HuH-7 (cell line): ENCODE measurements at places on chromosomes 1 and 21.
A peak's percentile ranks its signal among the peaks of the same experiment; 100 is the strongest.

GRCh38 chr1:208803011-208803811 lies 559.0 kb upstream of the PLXNA2 start:
- no peak for DNase-seq

DNA sequence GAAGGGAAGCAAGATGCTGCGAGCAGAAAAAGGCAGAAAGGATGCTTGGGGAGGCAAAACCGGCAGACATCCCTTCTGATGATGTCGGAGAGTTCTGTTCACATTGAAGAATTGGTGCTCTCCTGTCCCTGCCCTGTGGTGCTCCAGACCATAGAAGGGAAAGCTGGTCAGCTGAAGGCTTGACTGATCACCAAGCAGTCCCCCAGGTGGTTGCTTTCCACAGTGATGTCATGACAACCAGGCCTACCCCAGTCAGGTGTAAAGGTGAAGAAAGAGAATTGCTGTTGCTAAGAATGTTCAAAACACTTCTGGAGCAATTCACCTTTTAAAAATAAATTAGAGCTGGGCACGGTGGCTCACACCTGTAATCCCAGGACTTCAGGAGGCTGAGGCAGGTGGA lies 59.5 kb downstream of the OPTC start:
- DNase-seq, result no peak

- no peak for DNase-seq
These were observed 11.4 kb downstream of the EMC1 start for GRCh38 chr1:19239876-19240275.

- no peak for DNase-seq
These were observed 125.6 kb downstream of the KCNN3 start for GRCh38 chr1:154744352-154745035.

DNA sequence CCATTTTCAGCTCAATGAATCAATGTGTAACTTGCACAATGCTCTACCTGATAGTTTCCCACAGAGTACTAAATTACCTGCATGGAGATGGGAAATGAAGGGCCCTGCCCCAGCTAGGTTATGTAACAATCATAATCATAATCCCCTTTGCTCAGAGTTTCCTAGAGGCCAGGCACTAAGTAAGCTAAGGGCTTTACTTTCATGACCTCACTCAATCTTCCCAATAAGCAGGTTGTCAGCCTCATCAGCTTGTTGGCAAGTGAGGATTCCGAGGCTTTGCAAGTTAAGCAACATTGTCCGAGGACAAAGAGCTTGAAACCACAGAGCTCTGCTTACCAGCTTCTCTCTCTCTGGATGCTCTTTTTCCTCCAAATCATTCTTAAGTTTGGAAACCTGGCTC lies 64.1 kb upstream of the NTPCR start:
- DNase-seq, result no peak

- DNase-seq, result no peak
These were observed 642 bp upstream of the CREG1 start for GRCh38 chr1:167554028-167554779.

DNA sequence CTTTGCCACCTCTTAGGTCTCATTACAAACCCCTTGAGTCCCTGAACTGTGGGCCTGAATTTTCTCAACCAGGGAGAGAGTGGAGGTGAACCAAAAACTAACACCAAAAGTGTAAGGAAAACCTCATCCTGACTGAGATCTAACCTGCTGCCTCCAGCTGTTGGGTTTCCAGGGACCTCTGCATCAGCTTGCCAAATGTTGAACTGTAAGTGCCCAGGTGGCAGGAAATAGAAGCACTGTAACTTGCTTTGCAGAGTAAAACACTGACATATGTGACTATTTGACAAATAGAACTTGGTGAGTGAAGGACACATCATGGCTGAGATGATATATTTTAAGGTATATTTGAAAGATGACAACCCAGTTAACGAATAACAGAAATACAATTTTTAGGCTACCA lies 48.4 kb upstream of the NR5A2 start:
- DNase-seq, result no peak

DNA sequence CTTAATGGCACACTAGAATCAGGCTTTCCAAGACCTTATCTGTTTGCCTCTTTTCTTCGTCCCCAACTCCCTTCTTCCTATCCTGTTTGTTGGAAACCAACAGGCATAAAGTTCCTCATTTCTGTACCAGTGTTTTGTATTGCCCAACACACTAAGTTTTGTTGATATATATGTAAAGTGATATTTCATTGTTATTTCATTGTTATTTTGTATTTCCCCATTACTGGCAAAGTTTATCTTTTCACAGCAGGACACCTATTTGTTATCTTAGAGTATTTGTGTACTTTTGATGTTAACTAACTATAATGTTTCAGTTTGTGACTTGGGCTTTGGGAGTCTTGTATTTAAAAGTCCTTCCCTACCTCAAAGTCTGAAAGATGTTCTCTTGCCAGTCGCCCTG lies 27.1 kb downstream of the FAM20B start:
- no peak for DNase-seq

DNA sequence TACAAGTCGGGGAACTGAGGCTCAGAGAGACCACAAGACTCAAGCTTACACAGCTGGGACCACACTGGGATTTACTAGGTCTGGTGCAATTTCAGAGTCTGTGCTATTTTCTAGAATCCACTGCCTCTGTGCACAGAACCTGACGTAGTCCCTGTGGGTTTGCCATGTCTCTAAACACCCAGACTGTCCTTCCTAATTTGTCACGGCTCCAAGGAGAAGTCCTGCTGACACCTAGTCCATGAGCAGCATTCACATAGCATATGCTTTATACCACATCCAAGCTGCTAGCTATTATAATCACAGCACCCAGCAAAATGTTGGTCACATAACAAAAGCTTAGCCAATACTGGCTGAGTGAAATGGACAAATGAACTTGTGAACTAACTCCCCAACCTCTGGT lies 79.0 kb upstream of the HMGB4 start:
- no peak for DNase-seq

DNA sequence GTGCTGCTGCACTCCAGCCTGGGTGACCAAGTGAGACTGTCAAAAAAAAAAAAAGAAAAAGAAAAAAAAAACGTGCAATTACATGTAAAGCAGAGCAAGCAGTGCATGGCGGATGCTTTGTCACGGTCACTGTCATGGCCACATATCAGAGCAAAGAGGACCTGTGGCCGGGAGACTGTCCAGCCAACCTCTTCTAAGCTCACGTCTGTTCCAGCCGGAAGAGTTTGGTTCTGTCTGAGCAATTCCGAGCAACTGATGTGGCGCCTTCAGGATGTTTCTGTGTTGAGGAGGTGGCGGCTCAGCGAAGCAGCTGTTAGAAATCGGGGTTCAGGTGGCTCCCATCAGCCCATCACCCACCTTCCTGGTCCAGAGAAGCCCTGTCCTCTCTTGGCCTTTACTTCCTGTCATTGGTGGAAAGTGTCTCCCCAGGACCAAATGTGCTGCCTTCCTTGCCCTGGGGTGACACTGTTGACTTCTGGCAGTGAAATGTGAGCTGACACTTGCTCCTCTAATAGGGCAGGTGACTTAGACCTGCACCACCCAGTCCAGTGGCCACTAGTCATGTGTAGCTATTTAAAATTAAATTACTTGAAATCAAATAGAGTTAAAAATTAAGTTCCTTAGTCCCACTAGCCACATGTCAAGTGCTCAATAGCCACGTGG lies 59.9 kb downstream of the ARHGEF10L start:
- no peak for DNase-seq

DNA sequence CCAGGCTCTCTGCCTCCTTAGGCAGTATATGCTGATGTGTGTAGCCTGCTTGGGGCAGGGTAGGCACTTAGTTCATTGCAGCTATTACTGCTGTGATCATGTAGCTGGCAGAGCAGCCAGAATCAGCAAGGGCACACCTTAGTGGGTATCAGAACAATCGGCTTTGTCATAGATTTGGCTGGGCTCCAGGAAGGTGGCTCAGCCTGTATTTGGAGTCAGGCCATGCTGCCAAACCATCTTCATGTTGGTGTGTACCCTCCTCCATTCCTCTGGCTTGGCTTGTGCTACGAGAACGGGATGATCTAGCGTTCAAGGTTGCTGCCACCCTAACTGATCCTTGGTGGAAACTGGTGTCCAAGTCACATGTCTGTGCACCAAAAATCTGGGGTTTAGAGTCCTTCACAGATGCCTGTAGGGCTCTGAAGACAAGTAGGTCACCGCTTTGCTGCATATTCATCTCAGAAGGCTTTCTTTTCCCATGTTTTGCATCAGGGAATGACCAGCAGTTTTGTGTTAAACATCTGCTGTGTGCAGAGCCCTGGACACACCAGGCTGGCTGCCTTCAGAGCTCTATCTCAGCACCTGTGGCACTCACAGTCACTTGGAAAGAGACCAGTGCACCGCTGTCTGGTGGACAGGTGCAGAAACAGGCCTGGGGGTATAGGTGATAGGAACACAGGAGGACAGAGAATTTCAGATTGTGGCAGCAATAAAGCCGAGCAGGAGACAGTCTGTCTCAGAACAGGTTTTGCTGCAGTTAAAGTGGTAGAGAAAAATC lies 23.7 kb downstream of the VANGL1 start:
- no peak for DNase-seq

GRCh38 chr1:175840787-175841186 lies 97.4 kb upstream of the TNR start:
- no peak for DNase-seq

DNA sequence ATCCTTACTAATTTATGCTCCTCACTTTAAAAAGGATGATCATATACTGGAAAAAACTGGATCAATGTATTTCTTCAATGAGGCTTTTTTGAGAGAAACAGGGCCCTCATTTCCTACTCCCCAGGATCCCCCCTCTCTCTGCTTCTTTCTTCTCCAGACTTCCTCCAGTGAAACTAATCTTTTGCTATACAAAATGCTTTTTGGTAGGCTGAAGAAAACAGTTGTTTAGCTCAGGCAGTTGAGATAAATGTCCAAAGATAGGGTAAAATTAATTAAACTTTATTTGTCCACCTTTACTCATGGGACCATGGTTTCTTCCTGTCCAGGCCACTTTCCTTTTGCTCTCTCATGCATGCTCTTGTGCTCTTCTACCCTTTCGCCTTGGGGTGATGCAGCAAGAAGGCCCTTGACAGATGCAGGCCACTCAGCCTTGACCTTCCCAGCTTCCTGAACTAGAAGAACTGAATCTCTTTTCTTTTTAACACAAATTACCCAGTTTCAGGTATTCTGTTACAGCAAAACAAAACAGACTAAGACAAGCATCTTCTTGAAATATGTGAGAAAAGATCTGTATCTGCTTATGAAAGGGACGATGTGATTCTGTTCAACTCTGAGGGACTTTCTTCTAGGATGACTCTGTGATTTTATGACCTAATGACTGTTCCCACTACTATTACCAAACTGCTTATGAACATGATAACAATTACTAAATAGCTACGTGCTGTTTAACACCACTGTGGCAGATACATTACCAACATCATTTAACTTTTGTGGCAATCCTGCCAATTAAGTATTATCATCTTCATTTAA lies 63.7 kb downstream of the NVL start:
- DNase-seq, result no peak

DNA sequence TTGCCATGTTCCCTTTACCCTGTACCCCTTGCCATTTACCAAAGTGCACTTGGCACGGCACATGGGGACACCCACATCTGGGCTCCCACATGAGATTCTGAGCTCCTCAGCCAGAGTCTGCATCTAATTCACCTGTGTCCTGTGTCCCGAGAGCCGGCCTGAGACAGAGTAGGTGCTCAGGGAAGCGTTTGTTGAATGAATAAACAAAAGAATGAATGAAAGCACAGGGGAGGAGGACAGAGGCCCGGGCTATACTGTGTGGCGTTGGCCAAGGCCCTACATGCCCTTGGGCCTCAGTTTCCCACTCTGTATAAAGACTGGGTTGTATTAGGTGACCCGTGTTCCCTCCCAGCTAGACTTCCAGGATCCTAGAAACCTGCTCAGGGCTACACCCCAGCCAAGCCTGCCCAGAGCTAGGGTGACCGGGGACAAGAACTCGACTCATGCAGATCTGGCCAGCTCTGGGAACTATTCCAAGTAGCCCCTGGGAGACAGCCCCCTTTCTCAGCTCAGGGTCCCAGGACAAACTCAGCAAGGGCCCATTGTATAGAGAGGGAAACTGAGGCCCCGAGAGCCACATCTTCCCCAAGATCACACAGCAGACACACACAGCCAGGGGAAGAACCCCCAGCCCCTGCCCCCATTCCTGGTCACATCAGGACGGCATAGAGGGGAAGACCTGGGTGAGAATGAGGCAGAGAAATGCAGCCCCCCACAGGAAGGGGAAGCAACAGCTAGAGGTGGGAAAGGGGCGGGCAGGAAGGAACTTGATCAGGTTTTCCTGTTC lies 6.0 kb downstream of the EPHA2 start:
- DNase-seq, result no peak

GRCh38 chr1:180231506-180231921 lies 1.4 kb downstream of the LHX4 start:
- peak; percentile 61 for DNase-seq

- no peak for DNase-seq
These were observed 58.1 kb downstream of the NRIP1 start for GRCh38 chr21:15006594-15007230.

GRCh38 chr1:167674156-167674555 lies 44.1 kb downstream of the RCSD1 start:
- no peak for DNase-seq

GRCh38 chr1:5423109-5423508 lies 569.1 kb downstream of the NPHP4 start:
- no peak for DNase-seq

DNA sequence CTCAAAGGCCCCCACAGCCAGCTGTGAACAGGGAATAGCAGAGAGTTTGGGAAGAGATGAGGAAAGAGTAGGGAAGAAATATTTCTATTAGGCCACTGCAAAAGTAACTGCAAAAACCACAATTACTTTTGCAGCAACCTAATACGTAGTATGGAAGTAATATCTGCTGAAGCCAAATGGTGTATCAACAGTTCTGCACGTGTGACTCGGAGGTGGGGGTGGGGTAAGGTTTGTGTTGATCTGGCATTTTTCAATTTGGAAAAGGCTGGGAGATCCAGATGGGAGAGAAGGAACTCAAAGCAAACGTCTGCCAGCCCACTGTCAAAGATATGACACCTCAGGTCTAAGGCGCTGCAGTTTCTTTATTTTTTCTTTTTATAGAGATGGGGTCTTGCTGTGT lies 11.1 kb upstream of the ZNF436 start:
- DNase-seq, result no peak

DNA sequence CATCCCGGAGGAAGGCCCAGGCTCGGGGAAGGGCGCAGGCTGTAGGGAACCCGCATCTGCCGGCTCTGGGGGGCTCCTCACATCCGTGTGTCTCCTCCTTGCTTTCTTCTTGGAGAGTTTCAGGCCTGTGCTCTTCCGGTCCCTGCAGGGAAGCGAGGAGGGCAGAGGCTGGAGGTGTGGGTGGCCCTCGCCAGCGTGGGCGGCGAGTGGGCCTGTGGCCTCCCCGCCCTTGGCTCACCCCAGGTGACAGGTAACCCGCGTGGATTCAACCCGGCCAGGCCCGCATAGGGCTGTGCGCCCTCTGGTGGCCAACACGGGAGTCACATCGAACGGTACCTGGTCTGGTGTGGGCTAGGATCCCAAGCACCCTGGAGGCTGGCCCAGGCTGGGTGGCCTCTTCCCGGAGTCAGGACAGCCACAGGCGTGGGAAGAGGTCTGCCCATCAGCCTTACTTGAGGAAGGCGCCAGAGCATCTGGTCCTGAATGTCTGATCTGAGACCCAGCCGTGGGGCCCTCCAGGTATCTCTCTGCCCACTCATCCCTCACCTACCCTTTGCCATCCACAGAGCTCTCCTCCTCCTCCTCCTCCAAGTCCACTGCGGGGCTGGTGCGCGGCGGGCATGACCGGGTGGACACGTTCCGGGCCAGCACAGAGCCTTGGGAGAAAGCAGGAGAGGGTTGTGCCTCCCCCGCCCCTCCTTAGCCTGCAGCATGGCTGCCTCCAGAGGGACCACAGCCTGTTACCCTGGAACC lies 9.6 kb upstream of the TNFRSF25 start:
- peak; percentile 98 for DNase-seq
